Activated B cell treated with CpG ODN at 0.5 μM for 24 hours (primary cell): ENCODE measurements at places on chromosomes 4 and X. TPM values are rescaled to one million over a fixed set of nuclear protein-coding genes. Genes with fewer than 3 reads are reported as not detected.

DNA sequence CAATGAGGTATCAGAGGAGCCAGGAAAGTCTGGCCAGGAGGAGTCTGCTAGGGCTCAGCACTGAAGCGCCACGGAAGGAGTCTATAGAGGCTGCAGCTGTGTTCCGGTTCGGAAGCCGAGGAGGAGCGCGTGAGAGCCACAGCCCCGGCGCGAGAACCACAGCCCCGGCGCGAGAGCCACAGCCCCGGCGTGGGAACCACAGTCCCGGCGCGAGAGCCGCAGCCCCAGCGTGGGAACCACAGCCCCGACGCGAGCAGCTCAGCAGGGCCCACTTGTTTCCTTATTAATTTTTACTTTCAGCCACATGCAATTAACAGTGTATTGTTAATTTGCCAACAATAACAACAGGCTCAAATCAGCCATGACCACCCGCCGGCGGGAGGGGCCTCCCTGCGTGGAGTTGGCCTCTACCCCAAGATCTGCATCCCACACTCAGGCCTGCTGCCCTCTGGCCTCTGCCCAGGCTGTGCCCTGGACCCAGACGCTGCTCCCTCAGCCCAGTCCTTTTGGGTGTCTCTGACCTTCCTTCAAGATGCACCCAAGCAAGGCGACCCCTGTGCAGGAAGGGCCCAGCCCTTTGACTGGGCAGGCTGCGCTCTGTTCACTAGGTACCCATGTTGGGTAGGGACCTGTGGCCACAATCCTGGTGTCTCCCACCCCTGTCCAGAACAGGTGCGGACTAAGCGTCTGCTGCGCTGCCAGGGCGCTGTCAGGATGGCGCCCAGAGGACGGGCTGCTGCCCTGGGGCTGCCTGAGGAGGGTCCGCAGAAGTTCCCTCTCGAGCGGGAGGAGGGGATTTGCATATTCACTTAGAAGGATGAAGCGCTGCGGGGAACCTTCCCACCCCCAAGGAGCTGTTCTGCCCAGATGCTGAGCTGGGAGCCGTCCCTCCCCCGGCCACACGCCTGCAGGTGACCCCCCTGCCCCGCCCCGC, 113.8 kb downstream of the ADRA2C start:
- no peak for DNase-seq

GRCh38 chrX:142251202-142251601, 46.1 kb upstream of the MAGEC2 start:
- DNase-seq: no peak

- DNase-seq: no peak
These were observed 67.8 kb downstream of the ABLIM2 start for GRCh38 chr4:8090744-8091301.

DNA sequence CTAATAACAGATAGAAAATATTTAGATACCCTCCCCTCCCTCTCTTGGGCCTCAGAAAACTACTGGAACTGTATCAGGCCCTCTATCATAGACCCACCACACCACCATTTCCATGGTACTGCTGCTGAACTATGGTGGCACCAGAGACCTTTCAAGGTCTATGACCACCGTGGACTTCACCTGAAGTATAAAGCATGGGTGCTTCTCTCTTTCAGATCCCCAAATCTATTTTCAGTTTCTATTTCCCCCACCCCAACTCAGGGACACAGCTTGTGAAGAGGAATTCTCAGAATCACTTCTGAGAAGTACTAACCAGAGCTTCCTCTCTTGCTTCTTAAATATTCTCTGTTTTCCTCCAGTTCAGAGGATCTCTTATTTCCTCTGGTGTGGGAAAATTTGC, 840.8 kb upstream of the HTR2C start:
- no peak for DNase-seq

The EBP gene
- total RNA-seq: 72.4 and 75.5 TPM in 2 replicates

DNA sequence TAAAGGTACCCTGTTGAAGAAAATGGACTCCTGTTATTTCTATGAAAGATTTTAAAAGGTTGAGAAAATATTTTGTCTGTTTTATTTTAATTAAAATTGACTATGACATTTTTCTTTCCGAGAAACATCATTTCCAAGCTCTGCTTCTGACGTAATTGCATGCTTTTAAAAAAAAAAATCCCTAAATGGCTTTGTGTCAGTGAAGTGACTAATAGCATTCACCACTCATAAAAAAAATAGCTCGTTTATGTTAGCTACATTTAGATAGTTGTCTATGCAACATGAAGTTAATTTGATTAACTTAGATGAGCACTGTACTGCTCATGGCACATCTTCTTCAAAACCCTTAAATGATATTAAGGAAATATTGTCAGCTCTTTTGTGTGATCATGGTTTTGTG, 105.1 kb upstream of the KLHL13 start:
- DNase-seq: no peak

The CPE gene
- total RNA-seq: not detected in 2 replicates

The TLR2 gene
- 3.6 and 4.3 TPM in 2 replicates for total RNA-seq

DNA sequence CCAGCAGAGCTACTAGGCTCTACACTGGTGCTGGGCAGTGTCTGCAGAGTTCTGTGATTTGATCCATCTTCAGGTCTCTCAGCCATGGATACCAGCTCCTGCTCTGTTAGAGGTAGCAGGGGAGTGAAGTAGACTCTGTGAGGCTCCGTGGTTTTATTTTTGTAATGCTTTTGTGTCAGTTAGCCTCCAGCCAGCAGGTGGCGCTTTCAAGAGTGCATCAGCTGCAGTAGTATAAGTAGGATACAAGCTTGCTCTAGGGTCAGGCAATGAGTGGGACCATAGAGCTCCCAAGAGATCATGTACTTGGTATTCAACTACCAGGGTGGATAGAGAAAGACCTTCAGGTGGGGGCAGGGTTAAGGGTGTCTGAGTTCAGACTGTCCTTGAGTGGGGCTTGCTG, 362.5 kb upstream of the TRAM1L1 start:
- no peak for DNase-seq

- DNase-seq: no peak
These were observed 69.6 kb downstream of the CDS1 start for GRCh38 chr4:84652478-84652877.

The HSD17B11 gene
- total RNA-seq: 26.2 and 28.4 TPM in 2 replicates

GRCh38 chr4:139617702-139618490, 47.7 kb upstream of the MGST2 start:
- DNase-seq: no peak

The CXXC4 gene
- not detected in 2 replicates for total RNA-seq

DNA sequence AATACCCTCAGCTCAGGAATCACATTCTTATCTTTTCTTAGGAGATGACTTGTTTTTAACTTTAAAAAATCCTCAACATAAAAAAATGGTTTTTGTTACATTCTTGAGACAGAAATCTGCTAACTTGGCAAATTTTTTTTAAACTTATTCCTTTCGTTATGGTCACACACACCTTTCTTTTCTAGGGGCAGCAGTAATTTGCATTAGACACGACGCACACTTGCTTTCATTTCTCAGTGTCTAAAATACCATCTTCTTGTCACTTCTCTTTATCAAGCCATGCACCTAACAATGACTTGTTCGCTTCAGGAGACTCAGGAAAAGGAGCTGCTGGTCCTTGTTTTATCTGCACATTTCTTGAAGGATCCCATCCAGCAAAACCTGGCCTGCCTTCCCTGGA, 112.6 kb upstream of the TBL1X start:
- no peak for DNase-seq

- DNase-seq: no peak
These were observed 195.7 kb upstream of the GK2 start for GRCh38 chr4:79603681-79604080.

GRCh38 chr4:90842960-90843359, 715.8 kb downstream of the CCSER1 start:
- DNase-seq: no peak

DNA sequence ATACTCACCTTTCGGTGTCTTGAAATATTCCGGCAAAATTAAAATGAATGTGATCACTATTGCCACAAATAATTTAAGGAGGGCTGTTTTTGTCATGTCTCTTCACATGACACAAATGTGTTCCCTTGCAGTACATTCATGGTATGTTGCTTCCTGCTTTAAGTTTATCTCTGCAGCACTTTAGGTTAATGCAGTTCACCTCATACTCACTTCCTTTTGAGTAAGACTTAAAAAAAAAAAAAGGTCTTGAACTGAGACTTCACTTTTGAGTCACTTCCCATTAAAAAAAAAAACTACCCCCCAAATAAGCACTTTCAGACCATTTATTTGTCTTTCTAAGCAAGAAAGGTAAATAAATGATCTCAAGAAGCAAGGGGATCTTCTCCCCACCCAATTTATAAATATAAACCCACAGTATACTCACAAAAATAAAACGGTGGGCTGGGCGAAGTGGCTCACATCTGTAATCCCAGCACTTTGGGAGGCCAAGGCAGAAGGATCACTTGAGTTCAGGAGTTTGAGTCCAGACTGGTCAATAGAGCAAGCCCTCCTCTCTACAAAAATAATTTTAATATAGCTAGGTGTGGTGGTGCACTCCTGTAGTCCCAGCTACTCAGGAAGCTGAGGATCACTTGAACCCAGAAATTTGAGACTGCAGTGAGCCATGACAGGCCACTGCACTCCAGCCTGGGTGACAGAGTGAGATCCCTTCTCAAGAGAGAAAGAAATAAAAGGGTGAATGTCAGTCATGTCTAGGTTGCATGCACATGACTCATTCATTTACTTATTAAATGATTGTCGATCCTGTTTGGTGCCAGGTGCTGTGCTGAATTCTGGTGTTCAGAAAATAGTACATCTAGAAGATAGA, at the start of gene TMEM156:
TSS of gene TMEM156 (minus strand) at position 192 of the 868 bp plus-strand sequence. CDS start at position 96, 96 bp downstream.
- no peak for DNase-seq

DNA sequence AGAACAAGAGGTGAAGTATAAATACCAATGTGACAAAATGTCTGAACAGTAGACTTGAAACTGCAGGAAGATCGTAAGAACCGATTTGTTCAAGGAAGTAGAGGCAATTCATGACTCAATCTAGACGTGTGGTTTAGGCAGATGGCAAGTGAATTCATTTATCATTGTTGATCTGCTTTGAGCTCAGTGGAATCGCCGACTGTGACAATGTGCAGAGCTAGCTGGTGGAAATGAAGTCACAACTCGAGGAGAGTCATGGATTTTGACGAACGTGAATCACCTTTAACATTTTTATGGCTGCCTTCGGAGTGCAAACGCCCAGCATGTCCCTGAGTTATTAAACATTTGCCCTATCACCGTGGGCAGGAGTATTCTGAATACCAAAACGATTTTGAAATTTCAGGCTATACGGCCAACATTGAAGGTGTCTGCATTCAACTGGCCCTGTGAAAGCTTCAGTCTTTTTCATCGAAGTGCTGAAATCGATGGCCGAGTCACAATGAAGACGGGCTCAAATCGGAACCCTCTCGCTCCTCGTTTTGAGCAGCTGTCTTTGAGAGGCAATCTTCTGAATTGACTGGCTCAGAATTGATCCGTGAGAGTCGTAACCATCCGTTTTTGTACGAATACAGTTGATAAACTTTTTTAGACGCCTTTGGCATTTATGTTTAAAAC, 689 bp upstream of the OGT start:
- peak; percentile 15 for DNase-seq
